Nasal cavity respiratory epithelium epithelial cell of viscerocranial mucosa (primary cell): ENCODE measurements at places on chromosomes 6 and 20. TPM values are rescaled to one million over a fixed set of nuclear protein-coding genes. Genes with fewer than 3 reads are reported as not detected.

Gene CTAGE9
- total RNA-seq: not detected in 2 replicates

Gene SMPDL3A
- 6.0 and 6.5 TPM in 2 replicates for total RNA-seq

Gene STK38
- total RNA-seq: 18.1 and 37.3 TPM in 2 replicates

Gene IL17F
- total RNA-seq: not detected in 2 replicates

Gene TMEM181
- 41.7 and 75.2 TPM in 2 replicates for total RNA-seq

Gene RIPOR3
- 1.6 TPM in 1 of 2 replicates, not detected in the other for total RNA-seq

Gene SLC32A1
- total RNA-seq: not detected in 2 replicates

Gene C6orf163
- 0.68 and 3.2 TPM in 2 replicates for total RNA-seq

Gene TAGAP
- total RNA-seq: 0.34 and 0.43 TPM in 2 replicates

Gene FOXC1
- total RNA-seq: 6.2 and 6.9 TPM in 2 replicates

Gene RFX6
- not detected in 2 replicates for total RNA-seq

Gene PSMB8
- 12.6 and 29.1 TPM in 2 replicates for total RNA-seq

Gene ITPA
- total RNA-seq: 20.7 and 35.2 TPM in 2 replicates

Gene PKIB
- total RNA-seq: 2.4 and 3.3 TPM in 2 replicates

Gene PPP1R14C
- total RNA-seq: 63.4 and 70.4 TPM in 2 replicates

Gene CAP2
- total RNA-seq: 2.7 and 4.9 TPM in 2 replicates

Gene MED20
- 30.5 and 40.0 TPM in 2 replicates for total RNA-seq

Gene CYP39A1
- total RNA-seq: 6.5 and 8.2 TPM in 2 replicates

Gene PAX1
- total RNA-seq: not detected in 2 replicates
